ENCODE measurements at places on chromosomes 13 and 19.

GRCh38 chr13:64263285-64263684 lies 2847.6 kb upstream of the PCDH20 start:
- DNase-seq: no peak

- DNase-seq: no peak
Observed at GRCh38 chr13:93304134-93304533, 77.5 kb downstream of the GPC6 start.

DNA sequence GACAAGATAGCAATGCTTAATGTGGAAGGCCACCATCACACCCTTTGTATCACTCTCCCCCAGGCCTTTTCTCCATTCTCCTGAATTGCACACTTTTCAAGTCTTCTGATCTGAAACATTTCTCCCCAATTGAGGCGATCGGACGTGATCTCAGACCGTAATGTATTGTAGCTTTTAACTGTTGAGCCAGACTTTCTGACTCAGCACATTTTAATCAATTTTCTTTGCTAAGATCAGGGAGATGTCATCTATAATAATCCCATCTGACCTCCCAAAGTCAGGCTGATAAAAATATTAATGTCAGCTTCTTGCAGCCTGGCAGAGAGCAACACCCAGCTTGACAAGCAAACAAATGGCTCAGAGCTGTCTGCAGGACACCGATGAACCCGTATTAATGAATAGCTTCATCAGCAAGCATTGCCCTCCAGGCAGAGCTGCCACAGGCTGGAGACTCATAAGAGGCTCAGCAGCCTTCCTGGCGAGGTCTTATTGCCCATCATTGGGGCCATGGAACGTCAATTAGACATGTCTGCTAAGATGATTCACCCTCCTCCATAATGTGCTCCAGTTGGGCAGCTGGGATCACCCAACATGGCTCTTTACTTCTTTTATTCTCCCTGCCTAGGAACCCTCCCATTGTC lies 60.2 kb upstream of the UQCRFS1 start:
- DNase-seq: no peak

GRCh38 chr13:99093997-99094396 lies 106.7 kb upstream of the UBAC2 start:
- DNase-seq: no peak

GRCh38 chr13:57044910-57045309 lies 95.8 kb upstream of the PRR20A start:
- DNase-seq: no peak

DNA sequence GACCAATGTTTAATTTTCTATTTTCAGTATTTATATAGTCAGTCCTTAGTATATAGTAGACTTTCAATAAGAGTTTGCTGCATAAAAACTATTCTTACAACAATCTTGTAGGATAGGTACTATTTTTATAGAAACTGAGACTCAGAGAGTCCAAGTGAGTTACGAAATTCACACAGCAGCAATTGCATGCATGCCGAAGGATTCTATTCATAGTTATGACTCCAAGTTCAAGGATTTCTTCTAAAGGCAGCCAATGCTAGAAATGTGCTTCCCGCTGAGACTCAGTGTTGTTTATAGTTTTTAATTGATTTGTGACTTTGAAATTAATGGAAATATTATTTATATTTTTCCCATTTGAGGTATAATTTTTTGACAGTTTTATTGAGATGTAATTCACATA lies 62.7 kb upstream of the CSNK1A1L start:
- DNase-seq: no peak

GRCh38 chr13:114230117-114230516 lies 4.6 kb upstream of the CDC16 start:
- no peak for DNase-seq

- no peak for DNase-seq
Observed at GRCh38 chr19:50003254-50003788, 21.9 kb downstream of the VRK3 start.

DNA sequence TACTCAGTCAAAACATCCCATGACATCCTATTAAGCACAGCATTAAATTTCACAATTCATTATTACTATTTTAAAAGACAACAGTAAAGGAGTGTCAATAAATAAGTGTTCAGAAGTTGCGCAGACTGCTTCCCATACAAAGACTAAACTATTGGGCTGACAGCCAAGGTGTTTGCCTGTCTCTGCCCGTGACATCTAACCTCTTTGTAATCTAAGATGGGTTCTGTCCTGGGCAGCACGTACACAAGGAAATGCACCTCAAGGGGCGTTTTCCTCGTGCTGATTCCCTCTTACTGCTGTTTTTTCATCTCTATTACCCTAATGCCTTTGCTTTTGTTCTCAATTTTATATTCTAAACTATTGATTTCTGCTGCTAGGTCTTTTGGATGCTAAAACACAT lies 216.3 kb downstream of the NHLRC3 start:
- DNase-seq: no peak

DNA sequence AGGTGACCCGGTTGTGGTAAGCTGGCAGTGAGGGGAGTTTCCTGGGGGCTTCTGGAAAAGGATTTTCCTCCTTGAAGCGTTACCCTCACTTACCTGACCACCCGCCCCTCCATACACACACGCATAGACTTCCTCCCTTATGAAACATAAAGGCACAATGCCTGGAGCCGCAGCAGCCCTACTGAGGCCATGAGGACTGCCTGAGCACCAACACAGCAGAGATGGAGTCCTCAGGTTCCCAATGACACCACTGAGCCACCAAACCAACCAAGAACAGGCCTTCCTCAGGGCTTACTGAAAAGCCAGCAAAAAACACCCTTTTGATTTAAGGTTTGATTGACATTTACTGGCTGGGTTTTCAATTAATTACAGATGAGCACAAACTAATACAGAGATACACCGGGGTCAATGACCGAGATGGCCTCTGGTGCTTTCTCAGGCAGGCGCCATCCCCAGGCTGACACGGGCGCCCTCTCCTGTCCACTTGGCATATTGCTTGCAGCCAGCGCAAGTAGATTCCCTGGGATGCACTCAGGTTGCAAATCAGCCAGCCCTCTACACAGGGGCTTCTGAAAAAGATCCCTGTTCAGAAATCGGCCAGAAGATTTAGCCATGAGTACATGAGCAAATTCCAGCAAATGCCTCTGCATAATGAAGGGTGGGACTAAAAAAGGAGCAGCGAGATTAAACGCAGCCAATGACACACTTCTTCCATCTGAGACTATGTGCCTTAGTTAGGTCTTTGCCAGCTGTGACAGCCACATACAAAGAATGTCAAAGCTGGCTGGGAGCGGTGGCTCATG lies 14.8 kb downstream of the OPA3 start:
- DNase-seq: peak; percentile 77

- DNase-seq: no peak
Observed at GRCh38 chr13:44312834-44313551, 60.6 kb upstream of the SERP2 start.

DNA sequence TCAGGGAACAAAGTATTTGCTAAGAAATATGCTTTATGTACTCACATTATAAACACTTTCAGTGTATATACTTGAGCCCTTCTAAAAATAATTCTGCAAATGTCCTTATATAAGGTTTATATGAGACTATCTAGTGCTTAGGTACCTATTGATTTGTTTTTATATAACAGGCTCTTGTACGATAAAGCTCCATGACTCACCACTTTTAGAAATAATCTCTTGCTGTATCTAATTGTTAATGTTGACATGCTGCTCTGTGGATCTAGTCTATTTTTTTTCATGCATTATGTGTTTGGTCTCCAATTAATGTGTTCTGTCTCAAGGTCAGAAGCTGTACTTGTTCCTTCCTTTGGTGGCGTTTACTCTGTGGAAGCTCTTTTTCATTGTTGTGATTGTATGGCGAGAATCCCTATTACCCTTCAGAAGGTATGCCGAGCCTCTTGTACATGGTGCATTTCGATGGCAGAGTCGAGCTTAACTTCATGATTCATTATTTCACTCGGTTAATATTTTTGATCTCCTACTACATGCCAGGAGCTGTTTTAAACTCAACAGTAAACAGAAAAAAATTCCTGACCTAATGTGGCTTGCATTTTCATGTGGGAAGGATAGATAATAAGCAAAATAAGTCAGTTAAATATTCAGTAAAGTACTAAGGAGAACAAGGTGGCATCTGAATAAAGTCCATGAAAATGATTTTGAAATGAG lies 361.6 kb downstream of the COG6 start:
- no peak for DNase-seq
